ENCODE measurements at places on chromosomes 4 and X.

GRCh38 chrX:33078273-33078672, 133.1 kb downstream of the DMD start:
- DNase-seq: no peak

DNA sequence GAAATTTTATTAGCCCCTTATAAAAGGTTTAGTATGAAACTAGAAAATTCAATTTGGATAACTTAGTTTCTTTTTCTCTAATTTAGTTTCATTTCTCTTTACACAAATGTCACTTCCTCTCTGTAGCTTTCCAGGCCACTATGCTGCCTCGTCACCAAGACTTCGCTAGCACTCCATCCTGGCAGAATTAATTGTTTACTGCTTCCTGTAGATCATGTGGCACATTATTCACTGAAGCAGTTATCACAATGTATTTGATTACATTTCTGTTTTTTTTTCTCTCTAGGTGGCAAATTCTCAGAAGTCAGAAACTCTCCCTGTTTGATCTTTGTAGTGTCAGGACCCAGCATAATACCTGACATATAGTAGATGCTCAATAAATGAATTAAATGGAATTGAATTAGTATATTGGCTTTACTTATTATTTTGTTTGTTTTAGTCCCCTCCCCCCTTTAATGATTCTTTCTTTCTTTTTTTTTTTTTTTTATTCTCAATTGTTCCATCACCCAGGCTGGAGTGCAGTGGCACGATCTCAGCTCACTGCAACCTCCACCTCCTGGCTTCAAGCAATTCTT, 9.3 kb upstream of the SAT1 start:
- no peak for DNase-seq

DNA sequence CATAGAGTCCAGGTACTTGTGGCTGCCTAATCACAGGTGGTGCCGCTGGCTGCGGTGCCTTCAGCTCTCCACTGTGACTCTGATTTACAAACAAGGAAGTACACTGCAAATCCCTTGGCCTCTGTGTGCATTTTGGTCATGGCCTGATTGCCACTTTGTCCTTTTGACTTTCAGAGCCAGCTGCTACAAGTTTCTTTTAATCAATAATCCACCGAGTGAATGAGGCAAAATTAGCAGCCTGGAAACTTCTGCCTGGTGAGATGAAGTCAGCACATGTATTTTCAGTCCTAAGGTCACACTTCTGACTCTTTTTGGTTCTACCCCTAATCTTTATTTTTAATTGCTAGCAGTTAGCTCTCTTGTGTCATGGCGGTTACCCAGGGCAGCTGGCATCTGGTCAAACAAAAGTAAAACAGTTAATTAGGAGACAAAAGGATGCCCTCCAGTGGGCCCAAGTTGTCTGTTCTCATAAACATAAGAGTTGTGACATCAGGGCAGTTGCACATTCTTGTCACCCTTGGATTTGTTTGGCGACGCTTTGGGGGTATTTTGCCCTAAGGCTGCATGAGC, 62.3 kb upstream of the LNX1 start:
- no peak for DNase-seq

- no peak for DNase-seq
Observed at GRCh38 chr4:142121448-142122350, 485.3 kb downstream of the IL15 start.

- DNase-seq: no peak
Observed at GRCh38 chrX:118152721-118153120, 36.1 kb upstream of the KLHL13 start.

Data from SW 1271 (cell line).